ENCODE measurements at places on chromosomes 2 and 18. TPM values are rescaled to one million over a fixed set of nuclear protein-coding genes. Genes with fewer than 3 reads are reported as not detected.

DNER gene
- total RNA-seq: 5.5 TPM

FLACC1 gene
- 0.14 TPM for total RNA-seq

CD8A gene
- total RNA-seq: 1.5 TPM

SNORC gene
- total RNA-seq: 2.5 TPM

NBEAL1 gene
- total RNA-seq: 14.8 TPM

TRIM43 gene
- not detected for total RNA-seq

MXD1 gene
- total RNA-seq: 14.4 TPM

UGT1A6 gene
- 0.27 TPM for total RNA-seq

ANKRD30BL gene
- 0.14 TPM for total RNA-seq

SGPP2 gene
- 29.1 TPM for total RNA-seq

Measured in kidney epithelial cell (primary cell).